LNCaP clone FGC (cell line): ENCODE measurements at places on chromosomes 16 and 17.

DNA sequence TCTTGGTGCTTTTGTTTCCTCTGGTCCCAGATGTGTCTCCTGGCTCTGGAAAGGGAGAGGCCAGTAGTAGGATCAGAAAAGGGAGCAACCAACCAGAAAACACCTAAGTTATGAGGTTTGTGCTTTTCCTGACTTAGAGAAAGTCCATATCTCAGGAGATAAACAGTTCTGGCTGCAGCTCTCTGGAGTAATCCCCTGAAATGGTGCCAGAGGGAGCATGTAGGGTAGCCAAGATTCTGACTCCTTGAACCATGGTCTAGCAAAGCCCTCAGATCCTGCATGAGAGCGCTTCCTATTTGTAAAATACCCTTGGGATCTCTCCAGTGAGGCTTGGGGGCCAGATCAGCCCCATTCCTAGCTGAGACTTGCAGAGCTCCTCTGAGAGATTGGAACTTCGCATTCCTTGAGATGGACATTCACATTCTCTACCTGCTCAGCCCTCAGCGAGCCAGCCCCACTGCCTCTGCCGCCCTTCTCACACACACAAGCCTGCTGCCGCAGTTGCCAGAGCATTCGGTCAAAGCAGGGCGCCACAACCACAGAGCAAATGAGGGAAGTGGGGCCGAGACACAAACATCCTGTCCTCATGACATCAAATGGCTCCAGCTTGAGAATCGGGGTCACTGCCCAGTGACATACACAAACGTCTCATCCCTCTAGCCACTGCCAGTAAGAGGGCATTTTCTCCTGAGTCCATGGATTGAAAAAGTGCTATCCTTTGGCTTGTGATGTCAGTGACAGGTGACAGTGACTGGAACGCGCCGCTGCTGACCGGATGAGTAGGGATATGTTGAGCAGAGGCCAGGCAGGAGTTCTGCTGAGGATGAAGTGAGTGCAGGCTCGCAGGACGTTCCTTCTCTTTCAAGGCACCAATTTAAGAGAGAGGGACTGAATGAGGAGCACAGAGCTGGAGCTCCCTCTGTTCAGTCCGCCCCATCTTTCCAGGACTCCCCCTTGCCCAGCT lies 5.0 kb downstream of the ABHD15 start:
- DNase-seq, result no peak

- no peak for DNase-seq
Observed at GRCh38 chr17:78129351-78130089, 965 bp upstream of the TMC6 start.

- no peak for DNase-seq
Observed at GRCh38 chr17:6078458-6078871, 8.3 kb downstream of the WSCD1 start.

GRCh38 chr16:7653746-7654461 lies 321.3 kb downstream of the RBFOX1 start:
- no peak for DNase-seq

DNA sequence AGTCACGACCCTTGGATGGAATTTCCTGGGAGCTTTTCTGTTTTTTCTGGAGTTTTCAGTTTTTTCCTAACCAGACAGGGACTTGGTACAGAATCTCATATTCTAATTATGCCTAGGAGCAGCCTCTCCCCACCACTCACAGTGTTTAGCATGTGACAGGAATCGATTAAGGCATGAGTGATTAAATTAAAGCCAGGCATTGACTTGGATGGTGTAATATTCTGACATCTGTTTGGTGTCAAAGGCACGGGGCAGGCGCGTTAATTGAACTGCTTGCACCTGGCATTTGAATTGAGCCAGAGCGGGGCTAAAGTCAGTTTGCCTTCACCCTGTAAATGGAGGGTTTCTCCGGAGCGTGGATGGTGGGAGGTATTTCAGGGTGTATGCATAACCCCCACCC lies 11.9 kb downstream of the MAPT start:
- no peak for DNase-seq

GRCh38 chr17:38881600-38882191 lies 11.8 kb downstream of the LASP1 start:
- no peak for DNase-seq

GRCh38 chr17:34793231-34793908 lies 167.9 kb downstream of the CCT6B start:
- no peak for DNase-seq

GRCh38 chr17:44350733-44351226 lies 5.7 kb downstream of the GRN start:
- DNase-seq, result no peak

DNA sequence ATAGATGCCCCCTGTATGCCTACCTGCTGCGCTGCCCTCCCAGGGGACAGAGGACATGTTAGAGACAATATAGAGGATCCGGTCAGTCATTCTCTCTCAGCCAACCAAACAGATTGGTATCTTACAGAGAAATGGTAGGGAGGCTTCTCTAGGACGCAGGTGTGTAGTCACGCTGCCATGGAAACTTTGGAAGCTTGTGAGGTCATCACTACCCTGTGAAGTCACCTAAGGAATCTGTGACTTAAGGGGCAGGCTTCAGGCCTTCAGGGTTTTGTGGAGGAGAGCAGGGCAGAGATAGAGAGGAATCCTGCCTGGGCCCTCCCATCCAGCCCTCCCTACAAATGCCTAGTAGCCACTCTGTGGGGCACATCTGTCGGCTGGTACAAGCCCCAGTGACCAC lies at the start of gene DPEP2NB:
DPEP2NB (minus strand) TSS at position 231 of the 400 bp plus-strand sequence; CDS start at position 90, 141 bp downstream.
- DNase-seq, result no peak

- DNase-seq, result no peak
Observed at GRCh38 chr17:36132421-36132831, 28.8 kb downstream of the CCL4 start.

GRCh38 chr17:40124279-40125141 lies 2.7 kb downstream of the MSL1 start:
- DNase-seq, result peak; percentile 56

- DNase-seq, result no peak
Observed at GRCh38 chr17:66524877-66525276, 222.5 kb downstream of the PRKCA start.

- DNase-seq, result no peak
Observed at GRCh38 chr17:72056155-72056554, 64.7 kb upstream of the SOX9 start.

- DNase-seq, result no peak
Observed at GRCh38 chr16:67432506-67432890, 1.6 kb downstream of the HSD11B2 start.

- no peak for DNase-seq
Observed at GRCh38 chr16:65964752-65965151, 401.7 kb upstream of the CDH5 start.

DNA sequence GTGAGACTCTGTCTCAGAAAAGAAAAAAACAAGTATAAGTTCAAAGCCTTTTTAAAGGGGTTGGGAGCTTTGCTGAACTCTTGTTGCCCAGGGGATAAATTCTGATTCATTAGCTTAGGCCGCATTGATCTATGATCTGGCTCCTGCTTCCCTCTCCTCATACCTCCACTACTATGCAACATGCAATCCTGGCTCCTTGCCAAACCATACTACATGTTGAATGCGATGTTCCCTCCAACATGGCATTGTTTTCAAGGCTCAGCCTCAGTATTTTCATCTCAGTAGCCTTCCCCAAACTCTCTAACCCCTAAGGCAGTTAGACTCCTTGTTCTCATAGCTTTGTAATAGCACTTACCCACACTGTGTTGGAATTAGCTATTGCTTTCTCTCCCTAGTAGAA lies 6.2 kb downstream of the REXO5 start:
- no peak for DNase-seq

GRCh38 chr17:71639865-71640264 lies 481.0 kb upstream of the SOX9 start:
- no peak for DNase-seq

DNA sequence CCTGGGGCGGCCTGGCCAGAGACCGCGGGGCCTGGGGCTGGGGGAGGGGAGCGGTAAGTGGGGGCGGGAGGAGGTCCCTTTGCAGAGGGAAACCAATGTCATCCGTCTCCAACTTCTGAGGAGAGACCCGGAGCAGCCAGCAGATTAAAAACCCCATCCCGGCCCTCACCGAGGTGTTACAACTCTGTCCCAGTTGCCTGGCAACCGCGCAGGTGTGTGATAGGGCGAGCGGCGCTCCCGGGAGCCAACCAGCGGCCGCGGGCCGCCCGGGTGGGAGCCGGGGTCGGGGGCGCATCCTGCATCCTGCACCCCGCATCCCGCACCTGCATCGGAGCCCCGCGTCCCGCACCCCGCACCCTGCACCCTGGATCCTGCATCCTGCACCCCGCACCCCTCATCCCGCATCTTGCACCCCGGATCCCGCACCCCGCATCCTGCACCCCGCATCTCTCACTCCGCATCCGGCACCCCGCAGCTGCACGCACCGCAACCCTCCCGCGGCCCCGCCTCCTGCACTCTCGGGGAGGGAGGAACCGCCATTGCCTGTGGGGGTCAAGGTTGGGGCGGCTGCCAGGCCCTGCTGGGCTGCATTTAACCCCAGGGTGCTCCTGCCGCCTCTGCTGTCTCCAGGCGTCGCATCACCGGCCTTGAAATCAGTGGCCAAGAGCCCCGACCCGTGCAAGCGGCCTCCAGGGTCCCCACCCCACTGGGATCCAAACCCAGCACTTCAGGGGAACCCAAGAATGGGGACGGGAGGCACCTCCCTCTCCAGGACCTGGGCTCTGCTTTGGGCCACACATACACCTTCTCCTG lies 47.3 kb downstream of the RTN4RL1 start:
- no peak for DNase-seq

- DNase-seq, result no peak
Observed at GRCh38 chr17:19744492-19744891, 3.6 kb downstream of the ALDH3A1 start.

- DNase-seq, result no peak
Observed at GRCh38 chr17:47789611-47790561, 31.7 kb downstream of the OSBPL7 start.

DNA sequence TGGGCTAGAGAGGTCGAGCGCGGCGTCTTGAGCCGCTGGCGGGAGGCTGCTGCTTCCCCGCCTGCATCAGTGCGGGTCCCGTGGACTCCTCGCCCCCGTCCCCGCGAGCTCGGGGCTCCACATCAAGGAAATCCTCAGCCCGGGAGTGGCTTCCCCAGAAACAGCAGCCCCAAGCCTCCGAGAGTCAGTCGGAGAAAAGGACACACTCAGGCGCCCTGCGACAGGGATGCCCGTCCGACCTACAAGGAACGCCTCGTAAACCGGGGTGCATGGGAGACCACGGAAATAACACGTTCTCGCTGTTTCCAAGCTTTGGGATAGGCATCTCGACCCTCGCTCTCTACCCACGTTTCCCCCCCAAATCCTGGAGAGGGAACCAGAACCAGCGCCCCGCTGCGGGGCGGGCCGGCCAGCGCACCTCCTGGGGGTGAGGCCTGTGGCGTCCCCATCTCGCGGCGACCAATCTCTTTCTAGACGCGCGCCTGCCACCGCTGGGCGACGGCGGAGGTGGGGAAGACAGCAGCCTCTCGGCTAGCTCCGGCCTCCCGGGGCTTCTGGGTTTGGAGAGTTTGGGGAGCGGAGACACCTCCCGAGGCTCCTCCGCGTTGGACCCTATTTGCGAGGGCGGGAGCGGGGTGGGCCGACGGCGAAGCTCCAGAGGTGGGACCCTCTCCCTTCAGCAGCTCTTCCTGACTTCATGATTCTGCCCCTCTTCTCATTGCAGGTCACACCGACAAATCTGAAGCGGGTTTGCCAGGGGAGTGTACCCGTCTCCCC lies 759 bp upstream of the TP53I13 start:
- DNase-seq, result no peak

- no peak for DNase-seq
Observed at GRCh38 chr17:70344386-70345060, 175.2 kb downstream of the KCNJ2 start.

GRCh38 chr17:67523101-67523500 lies 146.0 kb downstream of the PITPNC1 start:
- no peak for DNase-seq

DNA sequence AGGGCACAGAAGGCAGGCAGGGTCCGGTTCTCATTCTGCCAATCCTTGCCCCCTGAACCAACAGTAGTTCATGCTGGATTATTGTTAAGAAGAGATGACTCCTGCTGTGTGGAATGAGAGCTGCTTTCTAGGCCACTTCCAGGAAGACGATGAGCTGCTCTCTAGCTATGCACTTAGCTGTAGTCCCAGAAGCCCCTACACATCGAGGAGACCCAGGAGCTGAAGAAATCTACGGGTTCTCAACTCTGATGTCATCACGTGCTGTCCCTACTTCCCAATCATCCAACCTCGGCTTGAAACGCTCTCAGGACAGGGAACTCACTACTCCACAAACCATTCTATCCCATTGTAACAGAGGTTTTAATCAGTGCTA lies 29.0 kb upstream of the EMP2 start:
- DNase-seq, result no peak

GRCh38 chr17:1916963-1917715 lies 87.3 kb downstream of the RPA1 start:
- DNase-seq, result no peak

- no peak for DNase-seq
Observed at GRCh38 chr16:50573279-50573678, 25.1 kb downstream of the NKD1 start.

DNA sequence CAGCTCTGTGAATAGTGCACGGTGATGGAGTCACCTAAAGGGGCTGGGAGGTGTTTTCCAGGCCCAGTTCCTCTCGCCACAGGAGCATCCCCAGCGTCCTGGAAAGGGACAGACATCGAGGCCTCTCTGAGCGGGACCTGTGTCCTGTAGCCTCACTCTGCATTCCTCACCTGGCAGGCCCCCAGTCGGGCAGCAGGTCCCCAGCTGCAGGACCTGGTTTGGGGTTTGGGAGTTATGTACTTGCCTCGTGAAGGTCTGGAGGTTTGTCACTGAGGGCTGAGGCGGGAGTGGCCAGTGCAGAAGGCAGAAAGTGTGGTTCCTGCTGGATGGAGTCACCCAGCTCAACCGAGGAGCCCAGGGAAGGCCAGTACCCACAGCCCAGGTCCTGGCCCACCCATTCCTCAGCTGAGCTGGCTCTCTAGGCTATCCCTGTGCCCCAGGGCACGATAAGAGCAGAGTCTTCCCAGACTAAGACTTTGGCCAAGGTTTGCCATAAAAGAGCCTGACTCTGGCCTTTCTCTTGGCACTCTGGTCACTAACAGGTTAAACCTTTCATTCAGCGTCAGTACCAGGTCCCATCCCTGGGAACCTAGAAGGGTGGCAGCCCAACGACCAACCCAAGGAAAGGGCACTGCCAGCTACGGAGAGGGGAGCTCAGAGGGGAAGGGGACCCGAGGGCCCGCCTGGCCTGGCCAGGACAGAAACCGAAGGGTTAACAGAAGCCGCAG lies 24.4 kb downstream of the TBX4 start:
- DNase-seq, result no peak
